Omental fat pad (tissue), 4 donors: ENCODE measurements at places on chromosomes 11 and 22. TPM values are rescaled to one million over a fixed set of nuclear protein-coding genes. Genes with fewer than 3 reads are reported as not detected.

APLP2 gene
- 288 TPM for total RNA-seq

TRIM49 gene
- not detected for total RNA-seq

MRGPRE gene
- not detected for total RNA-seq

SCGB1A1 gene
- total RNA-seq: not detected

KREMEN1 gene
- total RNA-seq: 11.1 TPM

ZNF214 gene
- total RNA-seq: 2.0 TPM

RIBC2 gene
- not detected for total RNA-seq

DNA sequence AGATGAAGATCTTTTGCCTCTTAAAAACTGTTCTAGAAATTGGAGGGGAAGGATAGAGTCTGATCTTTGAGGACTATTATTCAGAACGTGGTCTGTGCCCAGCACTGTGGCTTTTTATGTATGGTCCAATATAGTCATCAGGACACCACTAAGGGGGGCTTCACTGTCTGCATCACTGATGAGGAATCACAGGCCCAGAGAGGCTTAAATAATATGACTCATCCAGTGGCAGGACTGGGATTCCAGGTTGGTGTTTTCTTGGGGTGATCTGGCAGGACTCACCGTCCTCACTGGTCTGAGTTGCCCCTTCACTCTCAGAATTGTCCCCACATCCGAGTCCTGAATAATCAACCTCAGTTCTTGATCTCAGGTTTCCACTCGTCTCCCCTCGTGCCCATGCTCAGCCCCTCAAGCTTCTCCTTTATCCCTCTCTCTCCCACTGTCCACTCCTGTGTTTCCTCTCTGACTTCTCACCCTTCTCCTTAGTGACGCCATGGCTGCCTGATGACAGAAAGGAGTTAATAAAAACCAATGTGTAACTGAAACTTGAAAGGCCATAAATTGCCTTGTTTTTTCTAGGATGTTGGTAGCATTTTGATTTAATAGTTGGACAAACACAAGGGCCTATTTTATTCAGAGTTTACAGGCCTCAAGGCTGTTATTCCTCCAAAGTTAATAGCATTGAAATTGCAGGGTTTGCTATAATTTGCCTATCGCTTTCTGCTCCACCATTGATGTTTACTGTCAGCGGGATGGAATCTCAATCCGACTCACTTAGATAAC, 95.7 kb upstream of the NNMT start:
- DNase-seq: no peak

GRCh38 chr11:59667812-59668187, 1.0 kb downstream of the PATL1 start:
- DNase-seq: no peak

DNA sequence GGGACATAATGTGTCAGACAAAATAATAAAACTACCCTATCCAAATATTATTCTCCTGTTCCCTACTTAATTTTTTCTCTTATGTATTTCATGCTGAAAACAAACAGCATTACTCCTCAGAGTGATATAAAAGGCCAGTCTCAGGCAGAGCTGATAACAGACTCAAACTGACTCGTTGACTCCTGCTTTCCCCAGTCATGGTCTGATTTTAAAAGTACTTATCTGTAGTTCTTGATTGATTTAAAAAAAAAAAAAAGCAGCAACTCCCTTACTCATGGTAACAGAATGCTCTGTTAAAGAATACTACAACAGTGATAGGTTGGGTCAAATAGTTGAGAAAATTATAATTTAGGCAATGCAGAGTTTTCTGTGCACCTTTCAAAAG, 90.3 kb upstream of the BARX2 start:
- DNase-seq: no peak

- no peak for DNase-seq
These were observed 74.7 kb downstream of the SC5D start for GRCh38 chr11:121367001-121367843.

DNA sequence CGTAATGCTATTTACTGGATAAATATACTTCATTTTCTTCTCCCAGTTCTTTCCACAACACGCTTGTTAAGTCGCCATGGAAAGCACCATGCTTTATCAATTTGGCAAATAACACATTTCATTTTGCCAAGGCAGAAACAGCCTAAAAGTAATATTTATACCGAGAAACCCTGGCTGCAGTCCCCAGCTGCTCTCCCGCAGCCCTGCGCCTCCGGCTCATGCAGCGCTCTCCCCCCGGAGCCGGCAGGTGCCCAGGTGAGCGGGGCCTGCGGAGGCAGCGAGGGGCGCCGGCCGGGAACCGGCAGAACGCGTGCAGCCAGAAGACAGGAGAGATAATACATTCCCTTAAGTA, 681 bp upstream of the ARHGEF12 start:
- DNase-seq: no peak

- peak; percentile 79 for DNase-seq
These were observed 62.1 kb downstream of the THAP12 start for GRCh38 chr11:76318744-76319384.

- DNase-seq: no peak
These were observed 399.3 kb downstream of the CADM1 start for GRCh38 chr11:115104851-115105453.

GRCh38 chr22:29481265-29482000, 1.4 kb downstream of the NEFH start:
- DNase-seq: no peak

DNA sequence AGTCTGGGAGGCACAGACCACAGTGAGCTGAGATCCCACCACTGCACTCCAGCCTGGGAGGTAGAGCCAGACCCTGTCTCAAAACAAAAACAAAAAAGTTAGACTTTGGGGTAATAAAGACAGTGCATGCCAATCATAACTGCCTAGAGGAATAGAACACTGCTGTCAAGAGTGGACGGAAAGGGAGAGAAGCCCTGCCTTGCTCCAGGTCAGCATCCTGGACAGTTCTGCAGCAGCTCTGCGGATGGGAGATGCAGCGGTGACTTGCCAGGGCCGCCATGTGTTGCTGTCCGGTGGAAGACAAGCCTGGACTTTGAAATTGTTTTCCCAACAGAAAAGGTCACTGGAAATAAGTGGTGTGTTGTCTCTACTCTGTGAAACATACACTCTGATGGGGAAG, 618.2 kb downstream of the TBC1D22A start:
- no peak for DNase-seq

GRCh38 chr22:44689173-44689572, 12.8 kb upstream of the PRR5 start:
- no peak for DNase-seq

- DNase-seq: no peak
These were observed 4.3 kb upstream of the PRDM10 start for GRCh38 chr11:130006929-130007328.

DNA sequence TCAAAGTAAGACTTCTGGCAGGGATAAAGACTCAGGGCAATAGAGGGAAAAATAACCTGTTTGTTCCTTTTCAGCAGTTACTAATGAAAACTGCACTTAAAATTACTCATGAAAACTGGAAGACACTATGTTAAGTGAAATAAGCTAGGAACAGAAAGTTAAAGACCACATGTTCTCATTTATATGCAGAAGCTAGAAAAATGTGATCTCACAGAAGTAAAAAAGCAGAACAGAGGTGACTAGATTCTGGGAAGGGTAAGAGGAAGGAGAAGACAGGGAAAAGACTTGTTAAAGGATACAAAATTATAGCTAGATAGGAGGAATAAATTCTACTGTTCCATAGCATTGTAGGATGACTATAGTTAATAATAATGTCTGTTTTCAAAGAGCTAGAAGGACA, 22.2 kb downstream of the HPS5 start:
- no peak for DNase-seq

GRCh38 chr11:85483861-85484260, 143.3 kb downstream of the DLG2 start:
- no peak for DNase-seq

DNA sequence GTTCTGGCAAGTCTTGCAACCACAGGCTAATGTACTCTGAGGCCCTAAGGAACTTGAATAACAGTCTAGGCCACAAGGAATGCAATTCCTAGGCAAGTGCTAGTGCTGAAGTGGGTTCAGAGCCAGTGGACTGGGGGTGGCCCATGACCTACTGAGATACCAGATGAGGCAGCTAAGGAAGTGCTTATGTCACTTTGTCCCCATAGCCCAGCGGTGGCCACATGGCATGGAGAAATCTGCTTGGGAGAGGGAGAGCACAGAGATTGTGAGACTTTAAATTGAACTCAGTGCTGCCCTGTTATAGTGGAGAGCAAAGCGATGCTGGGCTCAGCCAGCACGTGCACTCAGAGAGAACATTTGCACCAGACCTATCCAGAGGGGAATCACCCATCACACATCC, 629.5 kb downstream of the JRKL start:
- no peak for DNase-seq

DNA sequence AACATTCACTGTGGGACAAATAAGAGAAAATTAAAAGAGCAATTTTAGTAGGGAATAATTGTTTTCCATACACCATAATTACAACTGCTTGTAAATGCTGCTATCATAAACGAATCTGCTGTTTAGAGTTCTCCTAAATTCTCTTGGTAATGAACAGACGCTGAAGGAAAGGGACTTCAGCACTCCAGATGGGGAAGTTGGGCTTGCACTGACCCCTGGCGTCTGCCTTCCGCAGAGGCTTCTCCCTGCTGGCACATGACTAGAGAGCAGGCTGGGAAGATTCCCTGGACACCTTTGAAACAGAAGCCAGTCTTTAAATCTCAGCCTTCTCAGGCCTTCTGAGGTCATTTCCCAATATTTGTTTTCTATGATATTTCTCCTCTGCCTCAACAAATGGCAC, 84.1 kb downstream of the NXPE2 start:
- DNase-seq: no peak

DNA sequence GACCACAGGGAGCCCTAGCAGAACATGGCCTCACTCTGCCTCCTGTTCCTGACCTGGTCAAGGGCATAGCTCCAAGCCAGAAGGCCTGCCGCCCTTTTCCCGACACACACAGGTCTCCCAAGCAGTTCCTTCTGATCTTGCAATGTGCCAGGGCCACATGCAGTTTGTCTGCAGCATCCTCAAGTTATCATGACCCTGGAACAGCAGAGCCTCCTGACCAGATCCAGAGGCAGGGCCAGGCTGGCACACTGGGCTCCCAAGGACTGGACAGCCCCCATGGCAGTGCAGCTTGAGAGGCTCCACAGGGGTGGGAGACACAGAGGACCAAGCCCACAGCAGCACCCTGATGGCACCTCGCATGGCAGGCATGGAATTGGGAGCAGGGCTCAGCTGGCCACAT, 31.2 kb downstream of the GNAZ start:
- no peak for DNase-seq
